ENCODE measurements at places on chromosomes 2 and 18.

DNA sequence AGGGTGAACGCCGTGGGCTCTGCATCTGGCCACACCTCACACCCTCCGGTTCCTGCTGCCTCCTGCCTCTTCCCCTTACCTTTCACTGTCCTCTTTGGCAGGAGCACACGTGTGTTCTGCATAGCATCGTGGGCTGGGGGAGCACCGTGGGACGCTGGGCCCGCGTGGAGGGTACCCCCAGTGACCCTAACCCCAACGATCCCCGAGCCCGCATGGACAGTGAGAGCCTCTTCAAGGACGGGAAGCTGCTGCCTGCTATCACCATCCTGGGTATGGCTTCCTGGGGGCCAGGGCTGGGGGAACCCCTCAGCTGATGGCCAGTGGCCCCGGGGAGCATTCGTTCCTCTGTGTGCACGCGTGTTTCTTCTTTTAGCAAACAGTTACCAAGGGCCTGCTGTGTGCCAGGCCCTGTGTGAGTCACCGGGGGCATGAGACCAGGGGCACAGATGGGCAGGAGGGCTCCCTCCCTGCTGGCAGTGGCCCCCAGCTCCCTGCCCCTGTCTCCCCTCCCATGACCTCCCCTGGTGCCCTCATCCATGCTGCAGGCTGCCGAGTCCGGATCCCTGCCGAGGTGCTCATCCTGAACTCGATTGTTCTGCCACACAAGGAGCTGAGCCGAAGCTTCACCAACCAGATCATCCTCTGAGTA, 7.6 kb downstream of the GMPPA start:
- no peak for DNase-seq

- no peak for DNase-seq
Measured at GRCh38 chr2:23007631-23008235, 377.2 kb upstream of the KLHL29 start.

- DNase-seq: no peak
Measured at GRCh38 chr2:112332123-112332696, 56.8 kb downstream of the ZC3H6 start.

- no peak for DNase-seq
Measured at GRCh38 chr18:66735933-66736332, 132.0 kb upstream of the CDH19 start.

All from Ammon's horn (tissue), 1 donor.